ENCODE measurements at places on chromosomes 6 and 20.

DNA sequence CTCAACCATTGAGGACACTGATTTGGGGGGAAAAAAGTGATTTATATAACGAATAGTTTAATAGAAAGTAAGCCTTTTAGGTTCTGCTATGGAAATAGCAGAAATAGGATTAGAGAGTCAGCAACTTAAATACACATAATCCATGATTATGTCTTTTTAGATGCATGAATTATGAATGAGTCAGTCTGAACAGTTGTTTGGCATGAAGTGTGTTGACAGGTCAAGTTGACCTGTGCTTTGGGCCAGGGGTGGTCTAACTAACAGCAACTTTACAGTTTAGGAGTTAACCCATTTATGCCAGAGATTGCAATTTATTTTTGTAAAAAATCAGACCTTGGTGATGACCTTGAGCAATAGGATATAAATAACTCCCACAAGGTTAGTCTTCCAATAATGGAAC lies 191.3 kb downstream of the MTFR2 start:
- DNase-seq, result no peak

- no peak for DNase-seq
Observed at GRCh38 chr20:61449057-61449609, 197.1 kb downstream of the CDH4 start.

GRCh38 chr6:42702200-42702599 lies 20.2 kb downstream of the PRPH2 start:
- DNase-seq, result no peak

DNA sequence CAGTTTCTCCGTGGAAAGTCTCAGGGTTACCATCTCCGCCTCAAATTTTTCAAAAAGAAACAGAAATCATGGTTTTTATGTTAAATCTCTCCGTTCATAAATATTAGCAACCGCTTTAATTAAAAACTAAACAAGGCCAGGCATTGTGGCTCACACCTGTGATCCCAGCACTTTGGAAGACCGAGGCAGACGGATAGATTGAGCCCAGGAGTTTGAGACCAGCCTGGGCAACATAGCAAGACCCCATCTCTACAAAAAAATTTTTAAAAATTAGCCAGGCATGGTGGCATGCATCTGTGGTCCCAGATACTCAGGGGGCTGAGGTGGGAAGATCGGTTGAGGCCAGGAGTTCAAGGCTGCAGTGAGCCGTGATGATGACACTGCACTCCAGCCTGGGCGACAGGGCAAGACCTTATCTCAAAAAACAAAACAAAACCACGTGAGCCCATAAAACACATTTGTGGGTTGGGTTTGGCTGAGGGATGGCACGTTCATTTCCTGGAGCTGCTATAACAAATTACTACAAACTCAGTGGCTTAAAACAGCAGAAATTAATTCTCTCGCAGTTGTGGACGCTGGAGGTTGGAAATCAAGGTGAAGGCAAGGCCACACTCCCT lies 223.2 kb downstream of the ZNF217 start:
- DNase-seq, result no peak

DNA sequence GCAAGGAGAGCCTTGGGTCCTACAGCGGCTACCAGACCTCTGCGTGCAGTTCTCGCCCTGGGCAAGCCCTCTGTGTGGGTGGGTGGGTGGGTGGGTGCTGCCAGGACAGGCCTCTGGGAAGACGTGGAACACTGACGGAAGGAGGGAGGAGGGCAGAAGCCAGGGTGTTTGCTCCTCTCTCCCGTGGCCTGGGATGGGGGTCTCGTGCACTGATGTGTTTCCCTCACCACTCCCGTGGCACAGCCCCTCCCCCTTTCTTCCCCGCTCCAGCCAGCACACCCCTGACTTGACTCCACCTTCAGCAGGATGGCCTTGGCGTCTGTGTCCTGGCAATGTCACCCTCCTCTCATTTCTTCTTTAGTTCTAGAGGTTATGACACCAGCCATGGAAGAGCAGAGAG lies 130.0 kb downstream of the CDH26 start:
- no peak for DNase-seq

GRCh38 chr6:49551866-49552129 lies 1.3 kb downstream of the C6orf141 start:
- DNase-seq, result no peak

DNA sequence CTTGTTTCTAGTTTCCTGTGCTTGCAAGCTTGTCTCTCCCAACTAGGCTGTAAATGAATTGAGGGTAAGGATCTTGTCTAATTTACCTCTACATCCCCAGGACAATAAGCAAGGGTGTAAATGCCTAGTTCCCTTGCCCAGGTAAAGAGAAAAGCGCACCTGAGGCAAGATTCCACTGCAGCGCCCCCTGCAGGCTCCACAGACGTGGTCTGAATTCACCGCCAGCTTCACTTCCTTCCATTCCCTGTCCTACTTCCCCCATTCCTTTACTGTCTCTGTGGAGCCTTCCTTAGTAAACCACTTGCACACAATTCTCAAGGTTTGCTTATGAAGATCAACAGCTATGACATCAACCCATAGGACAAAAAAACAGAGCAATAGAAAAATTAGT lies 42.3 kb downstream of the ANKEF1 start:
- no peak for DNase-seq

DNA sequence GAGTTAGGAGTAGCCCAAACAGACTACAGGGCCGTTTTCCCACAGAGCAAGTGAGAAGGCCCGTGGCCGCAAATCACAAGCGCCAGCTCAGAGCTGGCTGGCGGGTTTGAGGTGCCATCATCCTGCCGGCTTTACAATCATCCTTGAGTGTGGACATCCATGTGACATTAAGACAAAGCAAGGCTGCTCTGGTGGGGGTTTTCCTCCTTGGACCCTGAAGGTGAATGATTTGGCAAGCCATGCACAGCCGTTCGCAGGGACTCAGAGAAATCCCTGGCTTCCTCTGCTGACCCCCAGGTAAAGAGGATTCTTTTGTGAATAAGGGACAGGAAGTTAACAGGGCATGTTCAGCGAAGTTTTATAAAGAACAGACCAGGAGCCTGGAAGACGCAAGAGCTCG lies 137.2 kb downstream of the AGPAT4 start:
- DNase-seq, result peak; percentile 69
